ENCODE measurements at places on chromosomes 6 and 20.

- DNase-seq = no peak
- H3K27ac ChIP-seq = no peak overlapping the region
- no peak overlapping the region for H3K4me3 ChIP-seq
- no peaks in the 10 kb centered on the region for H3K27me3 ChIP-seq
Observed at GRCh38 chr6:120230008-120230407, 880.4 kb upstream of the MAN1A1 start.

DNA sequence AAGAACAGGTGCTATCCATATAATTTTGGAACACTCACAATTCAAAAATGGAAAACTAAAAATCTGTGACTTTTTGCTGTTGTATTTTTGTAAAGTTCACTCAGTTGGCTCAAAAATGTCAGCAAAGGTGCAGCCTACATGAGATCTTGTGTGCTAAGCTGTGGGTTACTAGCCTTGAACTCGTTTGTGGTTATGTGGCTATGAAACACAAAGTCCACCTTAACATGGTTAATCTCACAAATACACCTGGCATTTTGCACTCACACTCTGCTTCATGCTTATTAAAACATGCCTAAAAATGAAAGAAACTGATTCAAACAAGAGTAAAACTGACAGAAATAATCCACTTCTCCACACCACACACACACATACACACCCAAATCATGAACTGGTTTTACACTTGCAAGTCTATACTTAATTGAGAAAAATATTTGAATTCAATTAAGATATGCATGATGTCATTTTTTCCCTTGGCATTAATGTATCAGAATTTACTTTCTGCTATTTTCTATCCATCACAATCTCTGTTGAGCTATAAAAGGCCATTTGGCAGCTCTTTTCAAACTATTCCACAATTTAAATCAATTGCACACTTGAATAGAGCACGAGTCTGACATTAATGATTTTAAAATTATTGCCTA, 22.9 kb upstream of the TMEM30A start:
- H3K4me3 ChIP-seq = no peak overlapping the region
- no peak for DNase-seq
- H3K36me3 ChIP-seq = no peaks in the 10 kb centered on the region
- no peak overlapping the region for H3K27ac ChIP-seq

- no peak overlapping the region for H3K4me3 ChIP-seq
- peaks cover 24% of the 10 kb centered on the region for H3K36me3 ChIP-seq
- H3K4me1 ChIP-seq = no peaks in the 10 kb centered on the region
- H3K27me3 ChIP-seq = no peaks in the 10 kb centered on the region
- no peak for DNase-seq
- no peak overlapping the region for H3K27ac ChIP-seq
Observed at GRCh38 chr6:109736273-109737025, 45.4 kb downstream of the FIG4 start.

GRCh38 chr6:13528232-13528631, 40.8 kb upstream of the GFOD1 start:
- H3K4me3 ChIP-seq = no peak overlapping the region
- H3K36me3 ChIP-seq = no peaks in the 10 kb centered on the region
- peaks cover 2% of the 10 kb centered on the region for H3K4me1 ChIP-seq
- no peak overlapping the region for H3K27ac ChIP-seq
- no peaks in the 10 kb centered on the region for H3K27me3 ChIP-seq

DNA sequence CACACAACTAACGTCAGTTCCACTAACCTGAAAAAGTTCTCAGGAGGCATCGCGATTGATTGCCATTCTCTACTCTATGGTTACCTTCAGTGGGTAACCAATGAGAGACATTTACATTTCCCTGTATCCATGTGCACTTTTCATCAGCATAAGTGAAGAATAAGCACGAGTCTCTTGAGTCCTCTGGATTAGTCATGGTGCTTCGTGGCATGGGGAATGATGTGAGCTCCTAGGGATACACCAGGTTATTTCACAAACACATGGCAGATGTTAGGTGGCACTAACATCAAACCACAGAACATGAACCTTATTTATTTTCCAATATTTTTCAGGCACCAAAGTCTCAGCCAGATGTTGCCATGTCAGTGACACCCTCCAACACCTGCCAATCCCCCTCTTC, 64.0 kb downstream of the FYN start:
- DNase-seq = no peak
- H3K4me1 ChIP-seq = peaks cover 9% of the 10 kb centered on the region
- H3K4me3 ChIP-seq = no peak overlapping the region
- H3K27ac ChIP-seq = no peak overlapping the region
